Inflammatory macrophage treated with lipopolysaccharide for 4 hours (primary cell): ENCODE measurements at places on chromosomes 5 and 9.

GRCh38 chr9:121295662-121296191 lies 27.8 kb downstream of the GSN start:
- no peak for DNase-seq

GRCh38 chr5:91027405-91028139 lies 355.5 kb downstream of the ARRDC3 start:
- DNase-seq, result no peak

DNA sequence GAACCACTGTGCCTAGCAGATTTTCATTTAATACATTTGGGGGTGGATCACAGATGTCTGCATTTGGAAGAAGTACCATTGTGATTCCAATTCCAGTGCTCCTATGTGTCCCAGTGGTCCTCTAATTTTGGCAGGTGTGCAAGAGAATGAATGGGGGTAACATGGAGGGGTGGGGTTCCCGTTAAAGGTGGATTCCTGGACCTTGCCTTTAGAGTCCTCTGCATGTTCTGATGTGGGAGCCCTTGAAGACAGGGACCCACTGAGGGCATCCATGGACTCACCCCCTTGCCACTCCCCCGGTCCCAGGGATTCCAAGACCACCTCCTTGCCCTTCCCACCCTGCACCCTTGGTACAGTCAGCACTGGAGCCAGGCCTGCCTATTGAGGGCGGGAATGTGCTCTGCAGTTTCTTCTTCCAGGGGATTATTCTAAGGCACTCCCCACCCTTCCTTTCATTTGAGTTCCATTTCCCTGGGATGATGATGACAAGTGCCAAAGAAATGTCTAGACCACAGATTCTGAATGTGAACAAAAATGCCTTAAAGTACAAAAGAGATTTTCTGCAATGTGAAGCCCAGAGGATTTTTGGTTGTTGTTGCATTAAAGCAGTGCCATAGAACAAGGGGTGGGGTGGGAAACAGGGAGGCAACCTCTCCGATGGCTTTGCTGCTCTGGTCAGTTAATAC lies 119.4 kb upstream of the PTCH1 start:
- DNase-seq, result no peak

- no peak for DNase-seq
Measured at GRCh38 chr5:1080432-1080831, 31.4 kb downstream of the SLC12A7 start.

DNA sequence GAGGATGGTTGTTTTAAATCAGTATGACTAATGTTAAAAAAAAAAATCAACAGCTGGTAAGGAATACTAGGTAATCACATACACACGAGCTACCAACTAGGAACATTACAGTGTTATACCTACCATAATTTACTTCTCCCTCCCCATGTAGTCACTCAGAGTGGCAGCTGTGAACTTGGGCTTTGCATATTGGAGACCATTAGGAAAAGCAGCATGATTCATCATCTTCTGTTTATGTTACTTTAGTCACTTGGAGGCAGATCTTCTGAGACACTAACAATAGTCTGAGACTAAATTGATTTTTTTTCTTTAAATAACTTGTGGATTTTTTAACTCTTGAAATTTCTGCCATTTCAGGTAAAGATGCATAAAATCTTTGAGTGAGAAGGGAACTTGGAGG lies 141.5 kb upstream of the NR4A3 start:
- peak; percentile 27 for DNase-seq

GRCh38 chr9:96020792-96021550 lies 145.5 kb downstream of the ERCC6L2 start:
- peak; percentile 32 for DNase-seq

GRCh38 chr5:150672237-150672883 lies 11.3 kb downstream of the MYOZ3 start:
- peak; percentile 1 for DNase-seq

GRCh38 chr9:107991581-107991980 lies 502.0 kb upstream of the KLF4 start:
- DNase-seq, result no peak

- DNase-seq, result peak; percentile 98
Measured at GRCh38 chr5:95081500-95081960, 203.4 kb downstream of the MCTP1 start.

DNA sequence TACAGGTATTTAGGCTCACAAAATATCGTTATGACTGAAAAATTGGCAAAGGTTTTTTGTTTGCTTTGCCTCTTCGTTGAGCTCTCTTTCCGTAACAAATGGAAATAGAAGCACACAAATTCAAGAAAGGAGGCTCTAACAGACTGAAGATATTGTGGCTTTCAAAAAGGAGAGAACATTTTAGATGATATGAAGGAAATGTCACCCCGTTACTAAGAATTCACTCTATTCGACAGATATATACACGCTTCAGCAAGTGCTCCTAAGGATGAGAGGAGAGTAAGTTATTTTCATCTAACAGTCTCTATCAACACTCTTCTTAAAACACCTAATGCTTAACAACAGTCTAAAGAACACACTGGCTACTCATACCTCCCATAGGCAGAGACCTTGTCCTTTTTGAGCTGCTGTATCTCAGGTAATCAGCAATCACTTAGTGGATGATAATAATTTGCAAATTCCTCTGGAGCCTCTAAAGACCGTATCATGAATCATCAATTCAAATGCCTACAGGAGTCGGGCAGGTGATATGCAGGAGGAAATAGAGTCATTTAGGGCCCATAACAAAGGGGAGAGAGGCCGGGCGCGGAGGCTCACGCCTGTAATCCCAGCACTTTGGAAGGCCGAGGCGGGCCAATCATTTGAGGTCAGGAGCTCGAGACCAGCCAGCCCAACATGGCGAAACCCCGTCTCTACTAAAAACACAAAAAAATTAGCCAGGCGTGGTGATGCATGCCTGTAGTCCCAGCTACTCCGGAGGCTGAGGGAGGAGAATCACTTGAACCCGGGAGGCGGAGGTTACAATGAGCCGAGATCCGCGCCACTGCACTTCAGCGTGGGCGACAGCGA lies 1.4 kb upstream of the HSDL2 start:
- no peak for DNase-seq

DNA sequence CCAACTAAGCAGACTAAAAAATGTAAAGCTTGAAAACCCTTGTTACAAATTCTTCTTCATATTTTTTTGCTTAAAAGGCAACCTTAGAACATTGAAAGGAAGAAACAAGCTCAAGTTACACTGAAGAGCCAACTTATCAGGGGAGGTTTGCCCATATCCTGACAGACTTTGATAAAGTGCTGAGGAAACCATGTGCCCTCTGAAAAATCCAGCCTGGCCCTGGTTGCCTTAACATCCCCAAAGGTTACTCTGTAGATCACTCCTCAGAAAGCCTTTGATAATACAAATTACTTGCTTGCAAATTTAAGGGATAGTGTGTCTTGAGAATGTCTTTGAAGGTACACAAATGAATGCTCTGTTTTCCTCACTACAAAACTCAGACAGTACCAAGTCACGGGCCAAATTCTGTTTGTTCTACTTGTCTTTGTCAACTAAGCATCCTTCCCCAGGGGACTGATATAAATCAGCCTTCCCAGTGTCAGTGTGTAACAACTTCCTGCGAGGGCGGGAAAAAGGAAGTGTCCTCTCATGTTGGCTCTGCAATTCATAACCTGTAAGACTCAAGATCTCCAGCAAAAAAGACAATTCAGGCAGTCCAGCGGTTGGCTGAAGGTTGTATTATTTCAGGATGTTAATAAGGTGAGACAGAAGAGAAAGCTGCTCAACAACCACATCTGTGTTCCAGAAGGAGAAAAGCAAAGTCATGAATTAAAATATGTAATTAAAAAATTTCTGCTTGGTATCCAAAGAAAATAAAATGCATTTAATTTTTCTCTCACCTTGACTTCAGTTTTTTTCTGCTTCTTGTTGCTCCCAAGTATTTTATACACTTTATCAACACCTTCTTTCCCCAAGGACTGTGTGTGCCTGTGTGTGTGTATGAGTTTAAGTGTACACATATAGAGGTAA lies 199.9 kb downstream of the PIK3R1 start:
- peak; percentile 78 for DNase-seq
